CD4-positive, alpha-beta T cell treated with Interleukin-15 for 1 hour (primary cell): ENCODE measurements at places on chromosomes 11 and 22.

DNA sequence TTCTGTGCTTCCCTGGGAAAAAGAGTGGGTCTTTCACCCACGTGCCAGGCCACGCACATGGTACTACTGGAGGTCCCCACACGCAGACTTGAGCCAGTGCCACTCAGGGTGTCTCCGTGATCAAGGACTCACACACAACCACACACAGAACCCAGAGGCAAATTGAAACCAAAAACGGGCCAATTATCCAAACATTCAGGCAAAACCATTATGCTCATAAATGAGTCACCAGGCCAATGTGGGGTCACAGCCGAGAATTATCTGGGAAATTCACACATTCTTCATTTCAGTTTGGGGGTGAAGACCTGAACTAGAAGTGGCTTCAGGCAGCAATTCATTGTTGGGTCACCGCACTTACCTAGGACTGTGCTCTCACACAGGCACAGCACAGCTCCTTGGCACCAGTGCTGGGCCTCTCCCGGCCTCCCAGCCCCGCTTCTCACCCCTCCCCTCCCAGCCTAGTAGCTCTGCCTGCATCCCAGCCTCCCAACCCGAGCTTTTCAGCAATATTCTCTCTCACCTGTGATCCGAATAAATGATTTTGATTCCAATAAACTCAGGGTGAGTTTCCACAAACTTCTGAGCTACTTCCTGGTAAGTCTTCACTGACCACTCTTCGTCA, 28.0 kb downstream of the ADA2 start:
- DNase-seq: no peak

GRCh38 chr22:44947049-44947448, 62.8 kb downstream of the PHF21B start:
- DNase-seq: no peak

DNA sequence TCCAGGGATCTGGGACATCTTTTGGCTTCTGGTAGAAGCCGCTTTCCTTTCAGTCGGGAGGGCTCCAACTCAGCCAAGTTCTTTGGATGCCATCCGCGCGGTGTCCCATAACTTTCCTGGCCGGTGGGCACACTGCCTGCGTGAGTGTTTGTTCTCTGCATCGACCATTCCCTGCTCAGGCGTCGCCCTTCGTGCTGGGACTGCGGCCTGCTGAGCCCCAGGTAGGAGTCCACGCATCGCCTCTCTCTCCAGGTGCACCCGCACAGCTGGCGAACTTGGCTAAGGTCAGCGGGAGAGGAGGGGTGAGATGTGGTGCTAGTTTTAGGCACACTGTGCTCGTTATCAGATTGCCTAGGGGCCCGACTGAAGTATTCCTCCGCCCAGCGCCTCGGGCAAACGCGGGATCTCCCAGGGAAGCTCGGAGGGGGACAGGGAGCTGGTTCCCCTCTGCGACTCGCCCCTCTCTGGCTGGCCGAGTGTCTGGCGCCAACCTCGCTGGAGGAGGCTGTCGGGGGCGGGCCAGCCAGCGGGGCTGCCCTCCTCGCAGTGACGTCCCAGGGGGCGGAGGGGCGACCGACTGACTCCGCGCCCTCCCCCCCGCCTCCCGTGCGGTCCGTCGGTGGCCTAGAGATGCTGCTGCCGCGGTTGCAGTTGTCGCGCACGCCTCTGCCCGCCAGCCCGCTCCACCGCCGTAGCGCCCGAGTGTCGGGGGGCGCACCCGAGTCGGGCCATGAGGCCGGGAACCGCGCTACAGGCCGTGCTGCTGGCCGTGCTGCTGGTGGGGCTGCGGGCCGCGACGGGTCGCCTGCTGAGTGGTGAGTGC, at the start of gene LAYN:
Gene LAYN, plus strand, starts transcription at position 607 of the 823 bp plus-strand sequence. Its CDS starts 124 bp downstream, at position 731.
- DNase-seq: peak; percentile 45

DNA sequence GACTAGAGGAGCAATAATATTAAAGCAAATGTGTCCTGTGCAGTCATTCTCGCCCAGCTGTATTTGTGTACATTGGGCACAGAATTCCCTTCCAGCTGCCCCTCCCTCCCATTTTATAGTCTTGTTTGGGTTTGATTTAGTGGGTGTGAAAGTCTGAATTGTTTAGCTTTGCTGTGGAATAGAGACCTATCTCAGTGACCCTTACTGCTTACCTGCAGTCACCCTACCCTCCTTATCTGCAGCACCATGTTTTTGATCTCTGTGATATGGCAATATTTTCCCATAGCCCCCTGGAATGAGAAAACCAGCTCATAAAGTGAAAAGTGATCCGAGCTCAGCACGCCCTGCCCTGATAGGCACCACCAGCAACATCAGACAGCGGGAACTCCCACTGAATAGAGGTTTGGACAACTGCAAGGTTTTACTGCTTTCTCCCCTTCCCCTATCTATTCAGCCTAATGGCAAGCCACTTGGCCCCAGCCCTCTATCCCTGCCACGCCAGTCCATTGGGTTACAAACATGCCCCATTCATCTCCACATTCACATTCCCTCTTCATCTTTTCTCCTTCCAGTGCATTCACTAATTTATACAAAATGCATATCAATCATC, 199.0 kb downstream of the ETS1 start:
- DNase-seq: no peak
